MV-4-11 (cell line): ENCODE measurements at places on chromosomes 13 and 19.
A peak's percentile ranks its signal among the peaks of the same experiment; 100 is the strongest.

GRCh38 chr19:14072535-14073260 lies at the start of gene MISP3:
TSS of gene MISP3 (plus strand) at chr19:14072786. CDS start at chr19:14073310, 524 bp downstream.
- DNase-seq = no peak

GRCh38 chr19:38849860-38850435 lies at the start of gene HNRNPL:
TSS of gene HNRNPL (minus strand) at chr19:38849986. CDS start at chr19:38849966, 20 bp downstream.
- DNase-seq = peak; percentile 100

DNA sequence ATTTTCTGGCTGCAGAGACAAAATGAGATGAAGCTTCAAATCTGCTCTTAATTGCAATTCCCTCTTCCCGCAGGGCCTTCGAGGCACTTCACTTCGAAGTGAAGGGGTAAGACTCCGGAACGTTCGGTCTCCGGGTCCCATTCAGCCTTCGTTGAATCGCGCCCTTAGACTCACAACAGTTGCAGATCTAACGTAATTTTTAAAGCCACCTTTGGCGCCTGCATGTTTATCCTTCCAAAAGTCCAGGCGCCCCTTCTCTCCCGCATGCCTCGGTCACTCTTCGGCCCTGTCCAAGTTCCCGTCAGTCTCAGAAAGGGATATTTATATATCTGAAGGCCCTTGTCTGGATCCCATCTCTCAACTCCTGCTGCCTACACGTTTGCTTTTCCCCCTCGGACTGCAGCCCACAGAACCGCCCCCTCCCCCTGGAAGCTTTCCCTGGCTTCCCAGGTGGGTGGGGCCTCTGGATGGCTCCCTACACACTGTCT lies 915 bp upstream of the KCTD12 start:
- no peak for DNase-seq

DNA sequence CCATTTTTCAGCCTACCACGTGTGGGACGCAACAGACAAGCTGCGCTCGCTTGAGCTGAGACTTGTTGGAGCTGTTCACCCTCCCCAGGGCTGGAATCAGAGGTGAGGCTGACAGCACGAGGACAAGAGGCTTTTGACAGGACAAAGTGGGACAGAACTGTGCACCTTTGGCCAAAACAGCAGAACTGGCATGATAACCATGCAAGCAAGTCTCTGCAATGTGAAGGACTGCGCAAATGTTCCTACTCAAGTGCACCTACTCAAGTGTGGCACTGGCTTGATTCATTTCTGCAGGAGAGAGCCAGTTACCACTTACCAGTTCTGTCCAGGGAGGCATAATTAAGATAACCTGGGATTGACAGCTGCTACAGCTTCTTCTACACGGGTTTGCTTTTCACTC lies 62.2 kb upstream of the TM9SF2 start:
- DNase-seq = no peak

DNA sequence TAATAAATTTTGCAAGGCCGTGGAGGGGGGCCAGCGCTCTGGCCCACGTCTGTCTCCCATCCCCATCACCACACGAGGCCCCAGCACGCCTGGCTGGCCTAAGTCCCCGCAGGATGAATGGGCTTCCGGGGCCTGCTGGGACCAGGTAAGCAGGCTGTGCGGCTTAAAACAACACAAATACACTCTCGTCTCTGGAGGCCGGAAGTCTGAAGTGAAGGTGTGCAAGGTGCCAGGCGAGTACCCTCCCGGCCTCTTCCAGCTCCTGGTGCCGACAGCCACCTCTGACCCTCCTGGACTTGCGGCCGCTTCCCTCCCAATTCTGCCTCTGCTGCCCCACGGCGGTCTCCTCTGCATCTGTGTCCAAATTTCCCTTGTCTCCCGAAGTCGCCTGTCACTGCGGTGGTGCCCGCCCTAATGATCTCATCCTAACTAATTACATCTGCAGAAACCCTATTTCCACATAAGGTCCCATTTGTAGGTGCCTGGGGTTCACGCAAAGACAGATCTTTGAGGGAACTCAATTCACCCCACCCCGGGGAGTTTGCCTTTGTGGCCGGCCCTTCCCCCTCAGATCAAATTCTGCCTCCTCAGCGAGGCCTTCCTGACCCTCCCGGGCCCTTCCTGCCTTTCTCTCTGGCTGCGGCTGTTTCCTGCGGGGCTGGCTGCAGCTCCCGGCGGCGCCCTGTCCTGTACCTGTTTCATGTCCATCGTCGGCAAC lies 8.1 kb upstream of the PTBP1 start:
- DNase-seq = no peak

DNA sequence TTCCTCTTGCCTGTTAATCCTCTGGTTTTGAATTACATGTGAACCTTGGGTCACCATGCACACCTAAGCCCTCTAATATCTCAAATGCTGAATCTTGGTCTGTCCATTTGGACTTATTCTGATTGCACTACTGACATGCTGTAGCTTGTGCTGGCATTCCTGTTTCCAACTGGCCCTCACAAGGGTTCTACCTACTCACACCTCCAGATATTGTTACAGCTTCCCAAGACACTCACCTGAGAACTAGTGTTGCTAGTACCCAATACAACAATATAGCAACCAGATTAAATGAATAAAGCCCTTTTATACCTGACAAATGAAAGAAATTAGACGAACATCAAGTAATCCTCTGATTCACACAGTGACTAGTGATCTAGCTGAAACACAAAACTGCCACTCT lies 16.6 kb downstream of the TEX30 start:
- no peak for DNase-seq

- peak; percentile 74 for DNase-seq
Observed at GRCh38 chr13:27194895-27195764, 23.5 kb upstream of the USP12 start.

- DNase-seq = no peak
Observed at GRCh38 chr19:47483200-47483599, 819 bp downstream of the KPTN start.

GRCh38 chr13:73718246-73718645 lies 416.0 kb downstream of the KLF12 start:
- DNase-seq = no peak

DNA sequence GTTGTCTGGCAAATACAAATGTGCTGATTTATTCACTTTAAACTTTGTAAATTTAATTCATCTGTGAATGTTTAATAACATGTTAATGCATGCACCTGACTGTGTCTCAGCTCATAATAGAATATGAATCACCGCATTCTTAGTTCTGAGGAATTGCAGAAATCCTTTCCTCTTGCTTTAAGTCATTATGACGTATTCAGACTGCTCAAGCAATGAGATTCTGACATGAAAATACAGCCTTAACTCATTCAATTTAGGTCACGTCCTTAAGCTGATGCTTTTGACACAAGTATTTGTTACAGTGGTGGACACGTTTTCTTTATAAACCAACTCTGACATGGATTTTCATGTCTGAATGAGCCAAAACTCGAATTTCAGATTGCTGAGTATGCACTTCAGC lies 541.0 kb upstream of the KLF12 start:
- no peak for DNase-seq

- peak; percentile 14 for DNase-seq
Observed at GRCh38 chr13:34931572-34931971, 10.5 kb upstream of the NBEA start.

DNA sequence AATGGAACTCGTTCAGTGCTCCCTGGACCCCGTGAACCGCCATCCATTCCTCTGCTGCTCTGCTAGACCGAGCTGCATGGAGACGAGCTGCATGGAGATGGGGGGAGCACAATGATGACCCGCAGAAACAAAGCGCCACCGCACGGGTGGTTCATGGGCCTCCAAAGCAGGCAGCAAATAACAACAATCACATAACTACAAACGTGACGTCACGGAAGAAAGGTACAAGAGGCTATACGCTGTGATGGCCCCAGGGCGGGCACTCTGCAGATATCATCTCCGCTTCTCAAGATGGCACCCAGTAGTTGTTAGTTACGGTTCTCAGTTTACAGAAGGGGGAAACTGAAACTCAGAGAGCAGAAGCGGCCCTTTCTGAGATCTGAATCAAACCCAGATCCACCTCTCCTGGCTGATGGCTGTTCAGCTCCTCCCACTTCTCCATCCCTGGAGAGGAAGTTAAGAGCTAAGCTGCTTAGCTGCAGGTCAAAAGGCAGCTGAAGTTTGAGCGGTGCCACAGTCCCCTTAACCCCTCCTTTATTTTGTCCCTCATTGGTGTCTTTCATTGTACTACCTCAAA lies 1.7 kb downstream of the ATP13A1 start:
- peak; percentile 99 for DNase-seq

GRCh38 chr13:87923753-87924152 lies 252.6 kb downstream of the SLITRK5 start:
- DNase-seq = no peak

- no peak for DNase-seq
Observed at GRCh38 chr13:85666356-85666755, 132.9 kb downstream of the SLITRK6 start.

- no peak for DNase-seq
Observed at GRCh38 chr19:33685541-33685940, 63.8 kb downstream of the CHST8 start.

DNA sequence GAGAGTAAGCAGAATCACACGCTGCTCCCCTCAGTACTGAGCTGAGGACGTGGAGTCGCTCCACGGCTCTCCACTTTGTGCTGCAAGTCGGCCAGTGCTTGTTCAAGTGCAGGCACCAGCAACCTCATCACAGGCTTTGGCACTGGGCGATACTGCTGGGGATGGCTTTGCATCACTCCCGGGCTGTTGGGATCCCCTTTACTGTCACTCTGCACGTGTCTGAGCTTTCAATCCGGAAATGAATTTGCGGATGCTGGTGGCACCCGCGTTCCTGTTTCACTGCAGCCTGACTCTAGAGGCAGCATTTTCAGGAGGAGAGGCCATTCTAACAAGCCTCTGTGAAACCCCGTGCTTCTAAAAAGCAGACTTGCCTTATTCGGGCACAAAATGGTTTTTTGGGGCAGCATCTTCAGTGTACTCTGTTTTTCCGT lies 19.1 kb downstream of the SMARCA4 start:
- peak; percentile 97 for DNase-seq

GRCh38 chr13:59975807-59976435 lies 187.8 kb downstream of the DIAPH3 start:
- DNase-seq = no peak

- DNase-seq = peak; percentile 46
Observed at GRCh38 chr19:50328224-50328872, 829 bp downstream of the KCNC3 start.

DNA sequence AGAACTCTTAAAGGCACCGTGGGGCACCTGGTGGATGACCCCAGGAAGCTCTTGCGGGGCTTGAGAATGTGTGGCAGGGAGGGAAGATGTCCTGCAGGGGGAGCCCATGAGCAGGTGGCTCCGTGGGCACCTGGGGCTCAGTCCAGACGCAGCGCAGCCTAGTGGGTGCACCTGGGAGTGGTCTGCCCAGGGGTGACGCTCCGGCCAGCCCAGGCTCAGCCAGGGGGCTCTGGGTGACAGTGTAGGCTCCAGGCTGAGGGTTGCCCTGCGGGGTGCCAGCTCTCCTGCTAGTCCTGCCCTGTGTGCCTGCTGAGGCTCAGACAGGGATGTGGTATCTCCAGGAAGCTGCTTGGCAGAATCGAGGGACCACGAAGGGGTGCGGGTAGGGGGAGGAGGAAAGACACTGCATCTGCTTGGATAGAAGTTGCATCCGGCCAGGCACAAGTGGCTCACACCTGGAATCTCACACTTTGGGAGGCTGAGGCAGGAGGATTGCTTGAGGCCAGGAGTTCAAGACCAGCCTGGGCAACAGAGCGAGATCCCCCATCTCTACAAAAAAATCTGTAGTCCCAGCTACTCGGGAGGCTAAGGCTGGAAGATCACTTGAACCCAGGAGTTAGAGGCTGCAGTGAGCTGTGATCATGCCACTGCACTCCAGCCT lies 15.0 kb upstream of the PGLS start:
- DNase-seq = peak; percentile 73

DNA sequence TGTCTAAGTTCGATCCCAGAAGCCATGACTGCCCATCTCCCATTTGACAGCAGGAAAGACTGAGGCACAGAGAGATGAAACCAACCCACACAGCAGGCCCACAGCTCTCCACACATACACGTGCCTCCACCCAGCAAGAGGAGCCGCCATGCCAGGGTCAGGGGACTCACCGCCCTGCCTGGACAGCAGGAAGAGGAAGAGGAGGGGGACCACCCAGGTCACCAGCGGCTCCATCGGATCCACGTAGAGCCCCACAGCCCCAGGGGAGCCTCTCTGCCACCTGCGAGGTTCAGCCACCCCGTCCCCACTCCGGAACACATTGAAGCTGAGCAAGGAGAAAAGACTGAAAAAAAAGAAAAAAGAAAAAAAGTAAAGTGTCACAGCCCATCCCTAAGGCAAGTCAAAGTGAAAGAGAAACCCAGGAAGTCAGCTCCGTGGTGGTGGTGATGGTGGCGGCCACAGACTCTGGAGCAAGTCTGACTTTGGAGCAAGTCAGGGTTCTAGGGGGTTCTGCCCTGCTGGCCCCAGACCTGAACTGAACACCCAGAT lies at the start of gene IL12RB1:
Gene IL12RB1, minus strand, starts transcription at position 345 of the 549 bp plus-strand sequence. Its CDS starts 111 bp downstream, at position 234.
- DNase-seq = peak; percentile 77

DNA sequence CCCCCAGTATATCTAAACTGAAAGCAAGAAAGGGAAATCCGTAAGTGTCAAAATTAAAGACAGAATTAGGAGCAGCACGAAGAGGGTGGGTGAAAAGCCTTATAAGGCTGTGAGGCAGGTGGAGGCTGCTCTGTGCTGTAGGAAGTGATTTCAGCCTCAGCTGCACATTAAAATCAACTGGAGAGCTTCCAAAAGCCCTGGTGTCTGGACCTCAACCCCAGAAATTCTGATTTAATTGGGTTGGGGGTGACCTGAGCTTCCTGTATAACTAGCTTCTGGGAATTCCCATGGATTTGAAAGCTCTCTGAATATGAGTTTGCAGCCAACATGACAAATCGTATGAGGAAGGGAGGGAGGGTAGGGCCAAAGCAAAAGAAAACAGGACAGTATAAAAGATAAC lies 242.4 kb upstream of the TMTC4 start:
- DNase-seq = no peak

DNA sequence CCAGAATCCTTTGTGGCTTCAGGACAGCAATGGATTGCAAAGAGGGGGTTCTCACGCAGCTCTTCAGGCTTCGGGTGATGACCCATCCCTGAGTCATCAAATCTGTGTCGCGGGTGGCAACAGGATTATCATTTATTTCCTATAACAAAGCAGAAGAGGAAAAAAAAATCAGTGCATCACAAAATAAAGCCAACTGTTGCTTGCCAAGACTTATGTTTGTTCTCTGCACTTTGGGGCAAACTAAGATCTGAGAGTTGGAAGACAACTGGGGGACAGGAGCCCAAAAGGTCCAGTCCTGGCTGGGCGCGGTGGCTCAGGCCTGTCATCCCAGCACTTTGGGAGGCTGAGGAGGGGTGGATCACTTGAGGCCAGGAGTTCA lies 6.4 kb downstream of the GNA15 start:
- DNase-seq = peak; percentile 96

DNA sequence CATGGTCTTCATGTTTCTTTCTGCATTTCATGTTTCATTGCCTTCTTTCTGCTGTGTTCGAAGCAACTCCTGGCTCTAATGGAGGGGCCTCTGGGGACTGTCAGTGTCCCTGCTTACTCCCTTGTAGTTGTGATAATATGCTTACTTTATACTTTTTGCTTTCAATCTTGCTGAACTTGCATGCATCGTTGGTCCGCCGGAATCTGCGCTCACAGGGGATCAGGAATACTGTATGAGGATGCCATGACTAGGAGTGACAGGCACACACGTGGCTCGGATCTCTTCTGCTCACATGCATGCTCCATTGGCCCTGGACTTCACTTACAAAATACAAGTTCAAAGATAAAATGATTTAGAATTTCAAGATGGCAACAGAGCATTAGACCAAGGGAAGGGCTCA lies 108.8 kb downstream of the SIPA1L3 start:
- DNase-seq = no peak
